Stimulated activated CD4-positive, alpha-beta T cell treated with anti-CD3 and anti-CD28 coated beads, TNF-alpha, amount 100 ng/mL, for 4 hours (primary cell): ENCODE measurements at places on chromosomes 5 and 9.

- no peak for DNase-seq
Observed at GRCh38 chr5:66002415-66002814, 76.0 kb downstream of the ERBIN start.

GRCh38 chr5:146726020-146726419, 152.5 kb downstream of the PPP2R2B start:
- DNase-seq, result no peak

DNA sequence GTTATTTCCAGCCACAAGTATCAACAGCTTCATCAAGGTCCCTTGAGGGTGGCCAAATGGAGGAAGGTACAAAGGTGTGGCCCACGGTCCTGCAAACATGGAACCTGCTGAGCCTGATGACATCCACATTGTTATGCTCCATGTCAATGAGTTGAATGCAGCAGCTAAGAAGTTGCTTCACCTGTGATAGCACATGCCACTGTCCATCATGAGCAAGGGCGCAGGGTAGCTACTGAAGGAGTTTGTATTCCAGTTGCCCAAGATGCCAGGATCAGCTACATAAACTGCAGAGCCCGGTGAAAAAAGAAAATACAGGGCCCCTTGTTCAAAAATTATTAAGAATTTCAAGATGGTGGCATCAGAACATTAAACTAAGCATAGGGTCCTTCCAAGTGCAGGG, 24.2 kb downstream of the LSM11 start:
- no peak for DNase-seq

GRCh38 chr5:81425569-81425968, 31.6 kb upstream of the ACOT12 start:
- no peak for DNase-seq

- no peak for DNase-seq
Observed at GRCh38 chr9:114925672-114926071, 4.7 kb downstream of the TNFSF8 start.

DNA sequence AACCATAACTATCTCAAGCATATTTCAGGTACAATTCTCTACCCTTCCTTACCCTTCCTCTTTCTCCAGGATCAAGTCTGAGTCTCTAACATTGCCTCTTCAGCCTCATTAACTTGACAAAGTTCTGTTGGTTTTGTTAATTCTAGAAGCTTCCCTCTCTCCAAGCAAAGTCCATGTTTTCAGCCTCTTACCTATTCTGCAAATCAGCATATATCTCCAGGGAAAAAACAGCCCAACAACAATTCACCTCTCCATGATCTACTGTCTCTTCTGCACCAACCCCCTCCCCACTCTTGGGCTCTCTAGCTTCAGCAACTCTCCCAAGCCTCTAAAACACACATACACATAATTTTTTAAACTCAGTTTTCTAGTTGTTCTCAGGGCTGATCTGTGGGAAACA, 72.2 kb downstream of the LIX1 start:
- DNase-seq, result no peak

- no peak for DNase-seq
Observed at GRCh38 chr5:21895766-21896350, 957.3 kb downstream of the CDH12 start.

DNA sequence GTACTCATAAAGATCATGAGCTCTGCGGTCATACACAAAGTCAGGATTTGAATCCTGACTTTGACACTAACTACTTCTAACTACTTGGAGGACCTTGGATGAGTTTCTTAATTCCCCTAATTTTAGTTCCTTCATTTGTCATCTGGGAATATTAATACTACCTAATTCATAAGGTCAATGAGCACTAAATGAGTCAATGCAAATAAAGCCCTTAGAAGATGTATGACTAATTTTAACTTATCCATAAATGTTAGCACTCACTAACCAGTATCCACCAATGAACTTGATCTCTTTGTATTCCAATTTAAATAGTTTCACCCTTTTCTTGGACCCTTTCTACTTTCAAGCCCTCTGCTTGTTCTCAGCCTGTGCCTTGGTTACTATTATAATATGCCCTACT, 1106.4 kb downstream of the CDH18 start:
- DNase-seq, result no peak

DNA sequence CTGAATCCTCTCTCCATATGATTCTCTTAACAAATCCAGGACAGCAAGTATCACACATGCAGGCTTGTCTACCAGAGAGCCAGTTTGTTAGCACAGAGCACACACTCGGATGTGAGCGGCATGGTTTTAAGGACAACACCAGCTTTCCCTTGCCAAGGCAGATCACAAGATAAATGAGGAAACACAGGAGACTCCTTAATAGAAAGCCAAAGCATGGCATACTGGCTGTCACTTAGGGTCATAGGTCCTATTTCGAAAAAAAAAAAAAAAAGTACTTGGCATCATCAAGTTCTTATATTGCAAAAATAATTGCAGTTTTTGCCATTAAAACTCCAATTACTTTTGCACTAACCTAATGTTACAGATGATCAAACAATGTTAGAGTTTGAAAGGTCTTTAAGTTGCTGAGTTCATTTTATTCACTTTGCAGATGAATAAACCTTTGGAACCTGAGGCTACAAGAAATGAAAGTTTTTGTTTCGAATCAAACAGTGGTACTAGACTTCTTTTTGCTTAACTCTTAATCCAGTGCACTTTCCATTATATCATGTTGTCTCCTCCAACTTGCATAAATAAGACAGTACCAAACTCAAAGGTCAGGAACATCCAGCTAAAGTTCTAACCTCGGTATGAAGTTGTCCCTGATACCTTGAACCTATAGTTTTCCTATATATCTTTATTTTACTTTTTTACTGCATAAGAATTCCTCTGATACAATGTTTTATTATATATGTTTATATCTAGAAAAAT, 138.5 kb downstream of the MPDZ start:
- DNase-seq, result no peak

DNA sequence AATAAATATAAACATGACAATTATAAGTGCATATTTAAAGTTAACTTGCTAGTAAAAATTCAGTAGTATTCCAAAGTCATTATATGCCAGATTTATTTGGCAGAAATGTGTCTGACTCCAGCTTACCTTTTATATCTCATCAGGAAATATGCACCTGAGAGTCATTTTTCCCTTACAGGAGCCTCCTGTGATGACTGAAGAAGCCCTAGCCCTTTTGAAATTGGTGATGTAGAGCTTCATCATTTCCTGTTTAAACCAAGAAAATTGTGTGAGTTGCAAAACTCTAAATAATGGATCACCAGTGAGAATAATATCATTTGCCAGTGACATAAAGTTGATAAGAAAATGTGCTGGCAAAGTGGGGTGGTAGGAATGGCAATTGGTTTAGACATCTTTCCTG, 42.1 kb upstream of the CTNND2 start:
- DNase-seq, result no peak

DNA sequence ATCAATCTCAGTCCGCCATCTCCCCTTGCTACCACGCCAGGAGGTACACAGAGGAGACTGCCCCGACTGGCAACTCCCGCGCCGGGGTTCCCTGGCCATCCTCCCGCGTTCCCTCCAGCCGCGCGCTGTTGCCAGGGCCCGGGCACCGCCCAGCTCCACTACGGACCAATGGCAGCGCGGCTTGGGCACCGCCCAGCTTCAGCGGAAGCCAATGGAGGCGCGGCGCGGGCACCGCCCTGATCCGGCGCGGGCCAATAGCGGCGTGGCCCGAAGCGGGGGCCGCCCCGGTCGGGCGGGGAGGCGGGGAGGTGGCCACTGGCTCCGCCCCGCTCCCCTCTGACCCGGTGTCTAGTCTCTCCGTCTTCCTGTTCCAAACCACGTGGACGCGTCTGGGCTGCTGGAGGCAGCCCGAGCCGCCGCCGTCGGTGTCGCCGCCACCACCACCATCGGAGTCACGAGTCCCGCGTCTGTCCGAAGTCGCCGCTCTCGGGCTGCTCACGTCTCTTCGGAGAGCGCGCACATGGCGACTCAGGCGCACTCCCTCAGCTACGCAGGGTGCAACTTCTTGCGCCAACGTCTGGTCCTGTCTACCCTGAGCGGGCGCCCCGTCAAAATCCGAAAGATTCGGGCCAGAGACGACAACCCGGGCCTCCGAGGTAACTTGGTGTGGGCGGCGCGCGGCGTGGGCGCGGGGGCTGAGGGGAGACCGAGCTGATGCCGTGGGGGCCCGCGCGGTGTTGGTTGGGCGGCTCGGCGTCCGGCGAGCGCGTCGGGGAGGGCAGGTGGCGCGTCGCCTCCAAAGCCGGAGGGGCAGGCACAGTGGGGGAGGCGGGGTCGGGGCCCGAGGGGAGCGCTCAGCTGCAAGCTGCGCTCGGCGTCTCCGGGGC, at the start of gene RCL1:
Gene RCL1, plus strand, starts transcription at position 373 of the 887 bp plus-strand sequence. Its CDS starts 148 bp downstream, at position 521.
- peak; percentile 90 for DNase-seq

- no peak for DNase-seq
Observed at GRCh38 chr9:16150501-16150900, 597.7 kb downstream of the CCDC171 start.

DNA sequence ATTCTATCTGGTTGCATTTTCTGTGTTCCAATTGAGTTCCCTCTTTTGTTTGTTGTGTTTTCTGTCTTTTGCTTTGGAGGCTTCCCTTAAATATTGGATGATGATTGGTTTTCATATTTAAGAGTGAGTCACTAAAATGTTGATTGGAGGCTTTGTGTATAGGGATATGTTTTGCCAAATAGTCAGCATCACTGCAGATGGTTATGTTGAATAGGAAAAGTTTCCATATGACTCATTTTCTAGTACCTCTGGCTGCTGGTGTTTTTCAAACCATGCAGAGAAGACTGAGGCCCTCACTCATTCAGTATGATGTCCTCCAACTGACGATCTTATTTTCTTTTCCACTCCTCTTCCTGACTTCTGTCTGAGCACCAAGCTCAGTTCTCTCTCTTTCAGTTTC, 1290.0 kb downstream of the EFNA5 start:
- no peak for DNase-seq

GRCh38 chr5:73142035-73142434, 21.7 kb downstream of the TMEM171 start:
- no peak for DNase-seq

- no peak for DNase-seq
Observed at GRCh38 chr9:134778156-134778555, 102.5 kb upstream of the FCN2 start.

DNA sequence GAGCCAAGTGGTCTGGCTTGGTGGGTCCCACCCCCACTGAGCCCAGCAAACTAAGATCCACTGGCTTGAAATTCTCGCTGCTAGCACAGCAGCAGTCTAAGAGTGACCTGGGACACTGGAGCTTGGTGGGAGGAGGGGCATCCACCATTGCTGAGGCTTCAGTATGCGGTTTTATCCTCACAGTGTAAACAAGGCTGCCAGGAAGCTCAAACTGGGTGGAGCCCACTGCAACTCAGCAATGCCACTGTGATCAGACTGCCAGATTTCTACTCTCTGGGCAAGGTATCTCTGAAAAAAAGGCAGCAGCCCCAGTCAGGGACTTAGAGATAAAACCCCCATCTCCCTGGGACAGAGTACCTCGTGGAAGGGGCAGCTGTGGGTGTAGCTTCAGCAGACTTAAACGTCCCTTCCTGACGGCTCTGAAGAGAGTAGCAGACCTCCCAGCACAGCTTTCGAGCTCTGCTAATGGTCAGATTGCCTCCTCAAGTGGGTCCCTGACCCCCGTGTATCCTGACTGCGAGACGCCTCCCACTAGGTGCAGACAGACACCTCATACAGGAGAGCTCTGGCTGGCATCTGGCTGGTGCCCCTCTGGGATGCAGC, 18.2 kb upstream of the STK32A start:
- no peak for DNase-seq

GRCh38 chr5:18553269-18553668, 919.0 kb downstream of the TAF11L14 start:
- DNase-seq, result no peak

DNA sequence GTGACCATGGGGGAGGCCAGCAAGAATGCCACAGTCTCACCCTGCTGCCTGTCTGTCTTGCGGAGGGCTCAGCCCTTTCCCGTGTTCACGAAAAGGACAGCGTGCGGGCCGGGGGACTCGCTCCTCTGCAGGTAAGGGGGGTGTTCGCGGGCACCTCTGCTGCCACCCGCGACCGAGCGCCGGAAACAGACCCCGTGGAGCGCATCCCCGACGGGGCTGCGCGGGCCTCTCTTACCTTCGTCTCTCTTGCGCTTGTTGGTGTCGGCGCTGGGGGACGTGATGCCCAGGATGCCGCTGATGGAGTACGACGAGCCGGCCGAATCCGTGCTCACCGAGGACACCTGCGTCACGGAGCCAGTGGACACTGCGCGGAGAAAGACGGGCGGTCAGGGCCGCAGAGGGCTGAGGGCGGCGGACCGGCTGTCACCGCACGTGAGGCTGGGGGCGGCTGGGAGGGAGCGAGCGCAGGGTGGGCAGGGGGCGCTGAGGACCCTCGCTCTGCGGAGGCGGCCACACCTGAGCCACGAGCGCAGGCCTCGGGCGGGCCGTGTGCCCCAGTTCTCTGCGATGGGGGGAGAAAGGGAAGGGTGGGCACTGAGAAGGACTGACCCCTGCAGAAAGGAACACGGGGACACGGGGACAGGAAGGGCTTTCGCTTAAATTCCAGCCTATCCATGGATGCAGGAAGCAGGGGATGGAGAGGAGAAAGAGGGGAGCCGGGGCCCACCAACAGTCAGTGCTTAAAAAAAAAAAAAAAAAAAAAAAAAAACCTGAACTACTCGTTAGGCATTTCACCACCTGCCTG, 31.5 kb downstream of the PAX5 start:
- DNase-seq, result no peak

- no peak for DNase-seq
Observed at GRCh38 chr9:99039505-99040182, 65.3 kb upstream of the TGFBR1 start.

- no peak for DNase-seq
Observed at GRCh38 chr5:93279296-93279963, 301.6 kb downstream of the NR2F1-AS1 start.

DNA sequence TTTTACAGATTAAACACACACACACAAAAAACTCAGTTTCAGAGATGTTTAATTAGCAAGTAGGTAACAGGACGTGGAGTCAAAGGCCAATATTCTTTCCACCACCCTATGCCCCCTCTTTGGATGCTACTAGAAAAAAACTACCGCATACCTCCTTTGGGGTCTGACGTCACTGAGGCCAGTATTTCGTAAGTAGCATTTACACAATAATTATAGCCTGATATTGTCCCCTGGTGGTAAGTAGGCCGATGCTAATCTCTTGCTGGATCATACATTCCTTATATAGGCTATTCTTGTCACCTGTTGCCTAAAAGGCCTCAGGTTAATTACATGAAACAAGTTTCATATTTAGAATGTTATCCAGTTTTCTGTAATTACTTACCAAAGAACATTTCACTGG, 21.0 kb upstream of the SMARCA2 start:
- no peak for DNase-seq

- no peak for DNase-seq
Observed at GRCh38 chr9:113913426-113914195, 37.5 kb downstream of the ZNF618 start.

- DNase-seq, result no peak
Observed at GRCh38 chr5:4553130-4553529, 587.0 kb upstream of the ADAMTS16 start.
